ENCODE measurements at places on chromosomes 12 and 14. TPM values are rescaled to one million over a fixed set of nuclear protein-coding genes. Genes with fewer than 3 reads are reported as not detected.

The GPR137C gene
- polyA plus RNA-seq, result 0.26 TPM

The PPP1R1A gene
- polyA plus RNA-seq, result 1.1 TPM

The ADAMTS20 gene
- polyA plus RNA-seq, result not detected

The OR9K2 gene
- polyA plus RNA-seq, result not detected

The OASL gene
- 0.90 TPM for polyA plus RNA-seq

The GPD1 gene
- 0.29 TPM for polyA plus RNA-seq

The ABCB9 gene
- polyA plus RNA-seq, result 4.4 TPM

The PARP11 gene
- 1.6 TPM for polyA plus RNA-seq

The GPX2 gene
- polyA plus RNA-seq, result 77.2 TPM

The GON7 gene
- polyA plus RNA-seq, result 8.0 TPM

The ASIC1 gene
- polyA plus RNA-seq, result 2.1 TPM

The SERPINA6 gene
- not detected for polyA plus RNA-seq

The KRT83 gene
- polyA plus RNA-seq, result not detected

The SLC25A21 gene
- polyA plus RNA-seq, result 0.53 TPM

The KRT2 gene
- polyA plus RNA-seq, result 0.09 TPM

The ITGB7 gene
- polyA plus RNA-seq, result 8.0 TPM

The GRIP1 gene
- polyA plus RNA-seq, result 1.5 TPM

The B4GALNT3 gene
- polyA plus RNA-seq, result 8.9 TPM

The GALNT16 gene
- polyA plus RNA-seq, result 0.36 TPM

The COX14 gene
- 22.8 TPM for polyA plus RNA-seq

The MFAP5 gene
- 4.5 TPM for polyA plus RNA-seq

The DEGS2 gene
- 41.8 TPM for polyA plus RNA-seq

The ATXN2 gene
- polyA plus RNA-seq, result 10.0 TPM

The RFC5 gene
- polyA plus RNA-seq, result 13.8 TPM

The NPFF gene
- polyA plus RNA-seq, result 0.12 TPM

The DAO gene
- not detected for polyA plus RNA-seq

The AQP6 gene
- polyA plus RNA-seq, result 0.08 TPM

The CCDC175 gene
- not detected for polyA plus RNA-seq

The SYT1 gene
- polyA plus RNA-seq, result 0.09 TPM

The IAPP gene
- polyA plus RNA-seq, result 0.05 TPM
